ENCODE measurements at places on chromosomes 13 and 19. TPM values are rescaled to one million over a fixed set of nuclear protein-coding genes. Genes with fewer than 3 reads are reported as not detected.

GRCh38 chr19:8387688-8388611 lies 2.2 kb upstream of the RAB11B start:
- no peak for DNase-seq
- H3K36me3 ChIP-seq, result no peaks in the 10 kb centered on the region
- H3K27ac ChIP-seq, result no peak overlapping the region

- H3K4me3 ChIP-seq, result peak within 1 kb of the TSS; percentile 83
- H3K4me1 ChIP-seq, result peaks cover 15% of the 10 kb centered on the region
- peaks cover 31% of the 10 kb centered on the region for H3K36me3 ChIP-seq
- no peaks in the 10 kb centered on the region for H3K27me3 ChIP-seq
- DNase-seq, result peak; percentile 86
Measured at GRCh38 chr19:15107061-15108010, at the start of gene SYDE1. TSS of gene SYDE1 (plus strand) at chr19:15107401. CDS start at chr19:15107434, 33 bp downstream.

GRCh38 chr19:10646456-10647159 lies 7.5 kb upstream of the ILF3 start:
- DNase-seq, result no peak
- peak overlapping the region; percentile 7 for H3K27ac ChIP-seq
- H3K4me3 ChIP-seq, result no peak overlapping the region
- peaks cover 37% of the 10 kb centered on the region for H3K4me1 ChIP-seq

- H3K36me3 ChIP-seq, result peaks cover 2% of the 10 kb centered on the region
- no peaks in the 10 kb centered on the region for H3K27me3 ChIP-seq
- H3K4me3 ChIP-seq, result no peak overlapping the region
Measured at GRCh38 chr13:43081866-43082265, 58.5 kb downstream of the DNAJC15 start.

DNA sequence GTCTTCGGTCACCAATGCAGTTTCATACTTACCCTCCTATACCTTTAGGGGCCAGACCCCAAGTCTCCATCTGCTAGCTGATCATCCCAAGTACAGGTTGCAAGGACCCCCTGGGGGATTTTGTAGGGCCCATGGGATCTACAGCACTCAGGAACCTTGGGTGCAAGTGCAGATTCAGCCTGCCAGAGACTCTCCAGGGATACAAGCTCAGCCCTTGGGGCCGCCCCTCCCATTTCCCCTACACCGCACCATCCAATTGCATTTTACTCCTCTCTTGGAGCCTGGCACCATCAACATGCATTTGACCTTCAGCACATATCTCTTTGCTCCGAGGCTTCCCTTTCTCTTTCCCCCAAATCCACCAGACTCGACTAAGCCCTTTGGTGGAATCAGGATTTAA lies 154.7 kb upstream of the ZNF536 start:
- no peaks in the 10 kb centered on the region for H3K4me1 ChIP-seq
- no peaks in the 10 kb centered on the region for H3K36me3 ChIP-seq
- H3K4me3 ChIP-seq, result no peak overlapping the region
- peaks cover 18% of the 10 kb centered on the region for H3K27me3 ChIP-seq
- no peak overlapping the region for H3K27ac ChIP-seq

LAIR1 gene
- total RNA-seq, result 5.3 TPM

All from muscle of leg (tissue), 16 donors.